ENCODE measurements at places on chromosomes 7 and 10. TPM values are rescaled to one million over a fixed set of nuclear protein-coding genes. Genes with fewer than 3 reads are reported as not detected.

The UFSP1 gene
- not detected for total RNA-seq

The FAM237B gene
- total RNA-seq = not detected

The JCAD gene
- total RNA-seq = 1.3 TPM

The OAT gene
- 40.8 TPM for total RNA-seq

The GRID2IP gene
- not detected for total RNA-seq

The TMEM273 gene
- not detected for total RNA-seq

The MTERF1 gene
- 36.9 TPM for total RNA-seq

The ANKRD22 gene
- not detected for total RNA-seq

The MAGI2 gene
- 4.2 TPM for total RNA-seq

The CLCN1 gene
- total RNA-seq = not detected

The EXOSC1 gene
- total RNA-seq = 48.7 TPM
